ENCODE measurements at places on chromosomes 7 and 10.

GRCh38 chr7:148095066-148095465 lies 495.5 kb upstream of the C7orf33 start:
- no peak for DNase-seq

- DNase-seq: no peak
These were observed 16.5 kb downstream of the GBF1 start for GRCh38 chr10:102261842-102262241.

DNA sequence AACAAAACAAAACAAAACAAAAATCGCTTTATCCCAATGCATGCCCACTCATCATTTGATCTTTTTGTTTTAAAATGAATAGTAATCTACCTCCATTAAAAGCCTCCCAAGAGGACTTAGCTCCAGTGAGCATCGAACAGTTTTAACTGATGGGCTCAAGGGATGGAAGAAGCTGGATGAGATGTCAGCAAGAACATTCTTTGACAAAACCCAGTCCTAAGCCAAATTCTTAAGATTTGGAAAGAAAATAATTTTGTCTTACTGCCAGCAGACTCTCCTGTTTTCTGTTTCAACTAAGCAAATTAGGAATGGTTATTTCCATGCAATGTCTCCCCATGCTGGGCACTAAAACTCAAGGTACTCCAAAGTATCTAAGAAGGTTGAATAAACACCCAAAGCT lies 127.3 kb downstream of the RNLS start:
- no peak for DNase-seq

DNA sequence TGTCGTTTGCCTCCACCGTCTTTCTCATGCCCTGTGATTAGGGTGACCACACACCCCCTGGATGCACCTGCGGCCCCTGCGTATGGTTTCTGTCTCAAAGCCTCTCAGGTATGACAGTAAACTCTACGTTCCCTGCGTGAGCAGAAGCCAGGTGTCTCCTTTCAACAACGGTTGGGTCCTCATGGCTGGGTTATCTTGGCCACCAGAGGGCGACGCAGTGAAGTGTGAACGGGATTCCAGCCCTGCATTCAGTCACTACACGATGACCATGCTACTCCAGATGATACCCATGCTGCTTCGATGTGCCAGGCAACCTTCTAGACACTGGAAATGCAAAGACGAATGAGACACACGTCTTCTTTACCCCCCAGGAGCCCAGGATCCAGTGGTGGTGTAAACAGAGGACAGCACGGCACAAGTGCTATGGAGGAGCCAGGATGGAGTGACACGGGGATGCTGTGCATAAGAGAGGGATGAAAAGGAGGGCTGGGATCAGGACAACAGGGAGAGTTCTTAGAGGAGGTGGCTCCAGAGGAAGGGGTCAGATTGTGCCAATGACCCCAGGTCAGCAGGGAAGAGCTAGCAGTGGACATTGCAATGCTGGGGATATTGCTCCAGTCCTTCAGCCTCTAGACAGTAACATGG lies 228.1 kb upstream of the PFKP start:
- DNase-seq: no peak

DNA sequence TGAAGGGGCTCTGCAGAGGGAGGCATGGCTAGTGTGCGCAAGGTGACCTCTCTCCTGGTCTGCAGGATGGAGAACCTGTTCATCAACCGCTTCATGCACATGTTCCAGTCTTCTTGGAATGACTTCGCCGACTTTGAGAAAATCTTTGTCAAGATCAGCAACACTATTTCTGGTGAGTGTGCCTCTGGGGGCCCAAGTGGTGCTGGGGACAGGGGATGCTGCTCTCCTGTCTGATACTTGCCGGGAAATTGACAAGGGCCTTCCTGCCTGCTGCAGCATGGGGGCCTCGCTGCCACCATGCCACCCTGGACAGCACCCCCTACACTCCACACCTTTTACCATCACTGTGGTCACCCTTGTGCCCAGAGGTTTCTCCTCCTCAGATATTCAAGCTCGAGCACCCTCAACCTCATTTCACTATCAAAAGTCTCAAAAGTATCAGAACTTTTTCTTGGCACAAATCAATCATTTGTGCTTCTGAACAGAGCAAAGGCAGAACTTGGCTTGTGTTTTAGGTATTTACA lies 50.0 kb downstream of the ALOX5 start:
- DNase-seq: no peak

GRCh38 chr10:58291538-58292174 lies 22.7 kb downstream of the CISD1 start:
- peak; percentile 1 for DNase-seq

GRCh38 chr10:16521311-16522016 lies at the start of gene C1QL3:
Gene C1QL3 (minus strand): TSS chr10:16521879. CDS start chr10:16521065, 814 bp downstream.
- DNase-seq: no peak

- no peak for DNase-seq
These were observed 23.2 kb downstream of the NOLC1 start for GRCh38 chr10:102175415-102175814.

DNA sequence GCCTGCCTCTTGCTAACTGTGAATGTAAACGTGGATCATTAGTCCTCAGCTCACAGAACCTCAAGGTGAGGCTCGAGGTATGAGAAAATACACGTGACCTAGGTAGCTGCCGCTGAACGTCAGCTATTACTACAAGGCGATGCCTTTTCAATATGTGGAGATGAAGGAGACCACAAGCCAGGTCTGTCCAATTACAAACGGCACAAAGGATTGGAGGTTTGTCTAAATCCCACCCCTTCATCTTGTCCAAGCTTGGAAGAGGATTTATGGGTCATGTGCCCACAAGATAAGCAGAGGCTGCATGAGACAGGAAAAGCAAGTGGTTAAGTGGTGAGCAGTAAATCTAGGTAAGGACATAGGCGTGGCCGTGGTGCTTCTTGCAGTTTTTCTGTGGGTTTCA lies 3.4 kb downstream of the H2BK1 start:
- DNase-seq: no peak

DNA sequence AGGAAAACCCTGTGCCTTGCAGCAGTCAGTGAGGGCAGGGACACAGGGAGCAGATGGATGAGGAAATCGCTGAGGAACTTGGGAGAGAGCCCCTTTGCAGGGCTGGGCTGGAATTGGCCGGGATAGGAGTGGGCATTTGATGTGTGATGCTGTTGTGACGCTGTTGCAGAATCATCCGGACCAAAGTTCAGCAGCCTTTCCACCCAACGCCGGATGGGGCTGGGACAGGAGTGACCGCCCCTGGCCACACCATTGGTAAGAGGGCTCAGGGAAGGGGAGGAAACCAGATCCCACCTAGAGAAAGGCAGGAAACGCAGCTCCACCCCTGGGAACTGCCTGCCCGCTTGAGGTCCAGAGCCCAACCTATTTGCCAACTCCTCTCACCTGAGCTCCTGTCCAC lies 33.9 kb downstream of the PAX2 start:
- no peak for DNase-seq

GRCh38 chr10:109740436-109740835 lies 182.9 kb downstream of the XPNPEP1 start:
- DNase-seq: no peak

- no peak for DNase-seq
These were observed 4.1 kb upstream of the CDK14 start for GRCh38 chr7:90592033-90592432.

GRCh38 chr7:37782166-37782565 lies 66.2 kb upstream of the NME8 start:
- no peak for DNase-seq

DNA sequence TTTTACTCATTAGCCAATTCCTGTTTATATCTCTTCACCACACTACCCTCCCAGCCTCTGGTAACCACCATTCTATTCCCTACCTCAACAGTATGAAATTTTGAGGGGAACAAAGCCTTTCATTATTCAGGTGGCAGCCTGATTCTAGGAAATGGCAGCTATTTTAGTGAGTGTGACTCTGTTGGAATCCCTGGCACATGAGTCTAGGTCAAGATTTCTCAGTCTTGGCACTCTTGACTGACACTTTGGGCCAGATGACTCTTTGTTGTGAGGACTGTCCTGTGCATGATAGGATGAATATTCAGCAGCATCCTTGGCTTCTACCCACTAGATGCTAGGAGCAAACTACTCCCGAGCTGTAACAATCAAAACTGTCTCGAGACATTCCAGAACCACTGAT lies 322.8 kb upstream of the PHYHIPL start:
- no peak for DNase-seq

GRCh38 chr7:118104812-118105441 lies 79.0 kb upstream of the LSM8 start:
- no peak for DNase-seq

GRCh38 chr7:34225193-34225592 lies 319.9 kb downstream of the BMPER start:
- no peak for DNase-seq

DNA sequence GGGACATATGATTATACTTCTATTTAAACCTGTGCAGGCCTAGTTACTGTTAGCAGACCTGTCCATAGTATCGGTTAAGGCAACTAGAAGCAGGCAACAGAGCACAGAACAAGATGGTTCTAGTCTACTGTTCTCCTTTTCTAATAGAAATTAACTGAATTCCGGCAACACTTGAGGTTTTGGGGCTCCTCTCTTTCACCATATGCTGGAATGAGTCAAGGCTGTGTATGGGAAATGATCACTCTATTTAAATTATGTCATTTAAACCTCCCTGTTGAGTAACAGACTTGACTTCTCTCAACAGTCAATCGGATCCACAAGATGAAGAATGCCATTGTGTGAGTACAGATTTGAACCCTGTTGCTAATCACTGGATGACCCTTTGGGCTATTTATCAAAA lies 6.2 kb upstream of the OTUD1 start:
- DNase-seq: no peak

DNA sequence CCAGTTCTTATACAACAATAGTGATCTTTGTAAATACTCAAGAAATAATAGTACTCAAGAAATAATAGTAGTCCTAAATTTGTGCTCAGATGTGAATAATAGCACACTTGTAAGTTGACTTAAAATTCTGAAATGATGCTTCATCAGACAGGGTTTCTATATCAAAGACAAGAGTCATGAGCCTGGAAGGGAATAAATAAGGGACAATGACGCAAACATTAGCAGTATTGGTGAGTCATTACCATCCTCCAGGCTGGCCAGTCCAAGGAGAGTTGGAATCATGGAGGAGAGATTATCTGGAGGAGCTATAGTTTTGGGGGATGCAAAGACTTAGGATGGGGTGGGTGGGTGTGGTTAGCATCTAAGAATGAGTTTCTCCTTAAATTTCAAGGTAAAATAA lies 6.1 kb upstream of the SH3PXD2A start:
- DNase-seq: no peak
